Esophagus muscularis mucosa (tissue), 4 donors: ENCODE measurements at places on chromosomes 2 and 18. TPM values are rescaled to one million over a fixed set of nuclear protein-coding genes. Genes with fewer than 3 reads are reported as not detected.
A peak's percentile ranks its signal among the peaks of the same experiment; 100 is the strongest.

GRCh38 chr18:74942319-74942910, 266.5 kb downstream of the PTGR3 start:
- no peak for DNase-seq

GRCh38 chr2:37820471-37820986, 104.6 kb upstream of the RMDN2 start:
- DNase-seq: no peak

GRCh38 chr2:110219496-110220189, 7.3 kb upstream of the MTLN start:
- no peak for DNase-seq

DNA sequence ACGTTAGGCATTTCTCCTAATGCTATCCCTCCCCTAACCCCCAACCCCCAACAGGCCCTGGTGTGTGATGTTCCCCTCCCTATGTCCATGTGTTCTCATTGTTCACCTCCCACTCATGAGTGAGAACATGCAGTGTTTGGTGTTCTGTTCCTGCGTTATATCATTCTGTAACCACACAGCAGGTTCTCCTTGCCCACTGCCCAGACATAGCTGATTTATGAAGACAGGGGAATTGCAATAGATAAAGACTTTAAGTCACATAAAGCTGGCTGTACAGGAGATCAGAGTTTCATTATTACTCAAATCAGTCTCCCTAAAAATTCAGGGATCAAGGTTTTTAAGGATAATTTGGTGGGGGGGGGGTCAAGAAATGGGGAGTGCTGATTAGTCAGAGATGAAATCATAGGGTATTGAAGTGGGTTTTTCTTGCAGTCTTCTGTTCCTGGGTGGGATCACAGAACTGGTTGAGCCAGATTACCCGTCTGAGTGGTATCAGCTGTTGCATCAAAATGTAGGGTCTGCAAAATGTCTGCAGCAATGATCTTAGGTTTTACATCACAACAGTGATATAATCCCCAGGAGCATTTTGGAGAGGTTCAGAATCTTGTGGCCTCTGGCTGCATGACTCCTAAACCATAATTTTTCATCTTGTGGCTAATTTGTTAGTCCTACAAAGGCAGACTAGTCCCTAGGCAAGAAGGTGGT, 392.1 kb upstream of the KCNJ3 start:
- no peak for DNase-seq

DNA sequence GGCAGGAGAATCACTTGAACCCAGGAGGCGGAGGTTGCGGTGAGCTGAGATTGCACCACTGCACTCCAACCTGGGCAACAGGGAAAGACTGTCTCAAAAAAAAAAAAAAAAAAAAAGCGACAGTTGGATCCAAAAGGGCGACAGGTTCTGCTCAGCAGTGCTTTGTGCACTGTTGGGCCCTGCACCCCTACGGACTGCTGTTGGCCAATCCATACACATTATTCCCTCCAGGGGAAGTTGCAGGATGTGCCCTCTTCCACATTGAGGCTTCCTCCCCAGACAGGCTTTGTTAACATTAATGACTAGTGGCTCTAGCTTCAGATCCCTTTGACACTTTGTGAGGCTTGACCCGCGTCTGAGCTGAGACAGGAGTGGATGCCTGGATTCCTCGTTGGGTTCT, 9.4 kb downstream of the NT5DC4 start:
- peak; percentile 64 for DNase-seq

DNA sequence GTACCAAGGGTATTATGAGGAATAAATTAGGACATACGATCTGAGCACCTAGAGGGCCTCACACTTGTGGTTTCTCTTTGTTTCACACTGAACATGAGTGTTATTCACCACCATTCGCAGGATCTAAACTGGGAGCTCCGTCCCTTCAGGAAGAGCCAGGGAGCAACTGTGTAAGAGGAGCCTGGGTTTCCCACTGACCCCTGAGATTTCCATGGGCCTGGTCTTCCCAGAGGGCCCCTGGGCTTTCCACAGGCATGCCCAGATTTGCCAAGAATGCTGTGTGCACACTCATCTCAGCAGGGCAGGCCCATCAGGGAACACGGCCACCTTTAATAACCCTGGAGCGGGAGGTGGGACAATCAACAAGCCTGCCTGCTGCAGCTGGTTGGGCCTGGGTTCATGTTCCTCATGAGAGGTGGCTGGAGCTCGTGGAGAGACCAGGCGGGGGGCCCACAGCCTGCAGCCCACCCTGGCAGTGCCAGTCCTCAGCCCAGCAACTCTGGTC, 416.8 kb upstream of the MYT1L start:
- no peak for DNase-seq

DNA sequence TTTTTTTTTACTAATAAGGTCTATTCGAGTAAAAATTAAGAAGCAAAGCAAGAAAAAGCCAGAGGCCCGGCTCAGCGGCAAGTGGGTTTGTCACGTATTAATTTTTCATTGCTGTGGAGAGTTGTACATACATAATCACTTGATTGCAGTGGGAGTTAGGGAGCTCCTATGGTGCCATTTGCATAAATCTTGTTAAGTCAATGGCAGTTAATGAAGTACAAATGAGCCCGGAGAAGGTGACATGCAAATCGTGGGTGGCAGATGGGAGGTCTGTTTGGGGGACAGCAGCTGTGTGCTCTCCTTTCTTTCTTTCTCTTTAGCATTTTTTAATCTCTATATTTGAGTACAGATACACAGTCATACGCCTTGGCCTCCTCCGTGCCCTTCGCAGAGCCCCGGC, 317.0 kb downstream of the AGAP1 start:
- no peak for DNase-seq

DNA sequence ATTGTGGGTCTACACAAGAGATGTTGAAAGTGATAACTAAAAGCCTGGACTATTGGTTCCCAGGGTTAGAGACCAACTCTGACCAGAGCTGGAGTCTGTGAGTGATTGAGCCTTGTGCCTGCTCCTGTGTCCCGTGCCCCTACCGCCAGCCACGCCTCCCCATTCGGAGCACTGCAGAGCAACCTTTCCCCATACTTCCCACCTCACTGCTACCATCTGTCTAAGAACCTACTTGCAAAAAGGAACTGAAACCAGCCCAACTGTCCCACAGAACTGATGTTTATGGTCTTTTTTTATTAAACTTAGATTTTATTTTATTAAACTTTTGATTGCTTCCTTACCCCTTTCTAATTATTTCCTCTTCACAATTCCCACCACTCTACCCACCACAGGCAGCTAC, 300.3 kb upstream of the MGAT5 start:
- DNase-seq: peak; percentile 26

DNA sequence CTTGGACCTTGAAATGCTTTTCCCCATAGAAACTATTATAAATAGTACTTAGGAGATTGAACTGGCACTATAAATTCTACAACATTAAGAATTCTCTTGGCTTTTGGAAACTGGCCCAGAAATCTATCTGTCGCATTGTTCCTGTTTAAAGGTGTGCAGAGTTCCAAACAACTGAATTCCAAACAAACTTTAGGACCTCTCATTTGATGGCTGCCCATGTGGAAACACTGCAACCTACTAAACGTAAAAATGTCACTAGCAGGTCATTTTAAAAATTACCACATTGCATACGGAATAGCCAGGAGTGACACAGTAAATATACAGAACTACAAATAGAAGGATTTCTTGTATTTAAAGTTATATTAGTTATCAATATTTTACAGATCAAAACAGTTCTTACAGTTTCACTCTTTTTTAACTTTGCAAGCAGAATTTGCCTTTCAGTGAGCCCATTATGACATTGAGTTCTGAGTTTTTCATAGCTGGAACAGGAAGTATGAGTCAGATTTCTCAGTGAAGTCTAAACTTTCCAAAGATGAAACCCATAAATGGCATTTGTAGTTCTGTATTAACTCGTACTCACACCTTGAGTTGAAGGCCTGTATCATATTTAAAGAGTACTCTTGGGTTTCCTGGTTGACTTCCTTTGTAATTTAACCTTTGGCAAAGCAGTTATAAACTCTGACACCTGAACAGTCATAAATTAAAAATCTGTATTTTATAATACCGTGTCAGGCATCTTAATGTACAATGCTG, 142.3 kb upstream of the BOD1L2 start:
- DNase-seq: no peak

- no peak for DNase-seq
Measured at GRCh38 chr18:23106575-23106974, 28.7 kb upstream of the CABLES1 start.

DNA sequence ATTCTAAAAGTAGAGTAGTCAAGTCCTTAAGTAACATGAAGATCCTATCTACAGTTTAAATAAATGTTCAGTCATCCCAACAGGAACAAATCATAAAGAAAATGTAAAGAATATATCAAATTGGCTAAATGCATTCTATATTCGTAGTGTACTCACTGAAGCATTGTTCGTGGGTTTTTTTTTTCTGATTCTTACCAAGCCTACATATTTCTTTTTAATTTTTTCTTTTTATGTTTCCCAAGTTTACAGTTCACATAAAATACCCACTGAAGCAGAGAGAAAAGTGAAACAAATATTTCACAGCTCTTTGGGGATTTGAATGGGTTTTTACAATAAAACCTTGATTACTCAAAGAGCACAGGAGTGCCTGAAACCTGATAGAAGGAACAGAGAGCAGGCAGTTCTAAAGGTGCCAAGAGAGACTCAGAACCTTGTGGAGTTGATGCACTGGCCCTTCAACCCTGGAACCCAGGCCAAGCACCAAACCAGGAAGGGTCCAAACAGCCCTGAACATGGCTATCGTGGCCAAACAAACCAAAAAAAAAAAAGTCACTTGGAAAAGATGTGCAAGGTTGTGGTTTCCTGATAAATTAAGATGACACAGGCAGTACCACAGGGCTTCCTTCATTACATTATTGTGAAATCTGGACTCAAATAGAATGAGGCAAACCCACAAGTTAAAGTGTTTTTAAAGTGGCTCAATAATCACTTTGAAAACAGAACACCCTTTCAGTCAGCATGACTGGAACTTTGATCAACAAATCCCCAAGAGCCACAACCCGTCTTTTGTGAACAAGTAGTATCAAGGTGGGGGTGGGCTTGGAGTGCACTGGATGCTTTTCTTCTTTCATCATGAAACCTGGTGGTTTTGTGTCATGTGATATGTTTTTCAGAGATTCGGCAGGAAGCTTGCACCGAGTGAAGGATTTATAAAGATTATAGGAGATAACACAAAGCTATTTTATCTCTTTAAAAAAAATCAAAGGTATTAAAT, 245.0 kb upstream of the FN1 start:
- no peak for DNase-seq

GRCh38 chr18:38981389-38981788, 1415.8 kb upstream of the CELF4 start:
- DNase-seq: no peak

DNA sequence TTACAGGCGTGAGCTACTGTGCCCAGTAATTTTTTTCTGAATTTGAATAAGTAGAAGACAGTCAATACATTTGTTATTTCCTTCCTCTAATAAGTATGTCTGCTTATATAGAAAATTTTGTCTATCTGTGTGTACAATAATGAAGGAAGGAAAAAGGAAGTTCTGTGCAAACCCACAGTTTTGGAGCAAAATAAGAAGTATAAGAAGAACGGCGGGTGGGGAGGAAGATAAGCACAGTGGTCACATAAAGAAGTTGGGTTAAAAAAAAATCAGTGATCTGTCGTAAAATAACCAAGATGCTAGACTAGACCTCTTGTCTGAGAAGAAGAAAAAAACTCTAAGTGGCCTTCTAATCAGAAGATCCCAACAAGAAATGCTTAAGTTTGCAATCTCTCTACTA, 20.2 kb downstream of the MGAT4A start:
- DNase-seq: no peak

DNA sequence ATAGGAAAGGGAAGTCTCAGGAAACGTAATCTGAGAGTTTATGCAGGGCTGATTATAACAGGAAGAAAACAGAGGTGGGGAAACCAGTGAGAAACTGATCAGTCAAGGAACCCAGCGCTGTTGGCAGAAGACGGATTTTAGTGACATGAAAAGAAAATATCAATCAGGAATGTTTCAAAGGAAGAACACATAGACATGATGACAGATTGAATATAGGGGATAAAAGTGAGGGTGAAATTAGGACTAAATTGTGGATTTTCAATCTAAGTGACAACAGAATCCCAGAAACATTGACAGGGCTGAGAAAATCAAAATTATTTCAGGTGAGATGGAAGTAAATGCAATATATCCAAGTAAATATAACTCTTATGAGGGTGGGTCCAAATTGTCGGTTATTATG, 199.8 kb upstream of the CCDC150 start:
- no peak for DNase-seq

DNA sequence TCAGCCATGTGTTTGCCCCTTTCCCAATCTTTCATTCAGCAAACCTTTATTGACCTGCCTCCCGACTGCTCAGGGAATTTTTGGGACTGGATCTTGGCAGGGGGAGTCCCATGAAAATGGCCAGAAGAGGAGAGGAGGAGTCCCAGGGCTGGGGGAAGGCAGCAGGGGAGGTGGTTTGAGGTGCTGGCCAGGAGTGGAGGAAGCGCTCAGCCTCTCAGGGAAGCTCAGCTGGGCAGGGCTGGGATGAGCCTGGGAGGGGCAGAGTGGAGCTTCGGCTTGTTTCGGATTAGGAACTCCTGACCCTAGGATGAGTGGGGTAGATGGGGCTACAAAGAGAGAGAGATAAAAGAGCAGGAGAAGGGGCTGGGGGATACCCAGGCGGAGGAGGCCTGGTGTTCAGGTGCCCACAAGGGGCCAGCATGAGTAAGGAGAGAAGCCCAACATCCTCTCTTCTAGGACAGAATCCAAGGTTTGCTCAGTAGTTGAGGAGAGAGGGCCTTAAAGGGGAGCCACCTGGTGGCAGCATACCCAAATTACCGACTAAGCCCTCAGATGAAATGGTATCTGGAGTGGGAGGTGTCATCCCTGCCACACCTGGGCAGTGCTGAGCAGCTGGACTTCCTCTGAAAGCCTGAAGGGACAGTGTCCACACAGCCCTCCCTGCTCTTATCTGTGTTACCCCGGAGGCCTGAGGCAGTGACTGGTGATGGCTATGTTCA, 91.1 kb downstream of the INHBB start:
- DNase-seq: no peak

DNA sequence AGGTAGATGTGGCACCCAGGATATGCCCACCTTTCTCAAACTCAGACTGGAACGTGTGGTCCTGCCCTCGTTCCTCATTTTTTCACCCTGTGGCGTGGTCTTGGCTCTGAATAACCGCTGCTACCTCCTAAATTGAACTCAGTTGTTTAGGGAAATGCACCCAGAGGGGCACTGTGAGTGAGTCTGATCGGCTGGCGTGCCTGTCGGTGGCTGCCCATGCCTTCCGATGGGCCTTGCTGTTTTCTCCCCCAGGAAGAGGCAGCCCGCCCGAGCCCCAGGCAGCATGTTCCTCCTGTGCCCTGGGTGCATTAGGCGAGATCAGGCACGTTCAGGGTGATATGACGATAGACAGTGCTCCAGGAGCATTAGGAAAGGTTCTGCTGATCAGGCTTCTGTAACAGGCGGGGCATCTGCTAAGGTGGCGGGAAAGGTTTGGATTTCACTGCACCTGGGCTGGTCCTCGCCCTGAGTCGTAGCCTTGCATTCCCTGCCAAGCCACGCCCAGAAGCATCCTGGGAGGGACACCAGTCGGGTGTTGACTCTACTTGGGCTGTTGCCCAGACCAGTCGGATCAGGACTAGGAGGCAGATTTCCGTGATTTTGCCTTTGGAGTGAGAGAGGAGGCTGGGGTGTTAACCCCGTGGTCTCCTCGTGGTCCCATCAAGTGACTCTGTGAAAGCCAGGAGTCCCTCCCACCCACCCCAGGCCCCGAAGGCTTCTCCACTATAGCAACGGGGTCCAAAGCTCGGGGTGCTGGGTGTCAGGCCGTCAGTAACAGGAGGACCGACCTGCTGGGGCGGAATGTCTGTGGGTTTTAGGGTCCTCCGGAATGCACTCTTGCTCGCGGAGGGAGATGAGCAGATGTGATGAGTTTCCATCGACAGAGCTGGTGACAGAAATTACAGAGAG, 75.1 kb downstream of the SH3BP4 start:
- no peak for DNase-seq

The HOXD11 gene
- not detected for total RNA-seq

The SFT2D3 gene
- total RNA-seq: 11.8 TPM

The VWA3B gene
- not detected for total RNA-seq

The SMYD1 gene
- 26.1 TPM for total RNA-seq
